ENCODE measurements at places on chromosomes 5 and 9. TPM values are rescaled to one million over a fixed set of nuclear protein-coding genes. Genes with fewer than 3 reads are reported as not detected.

- DNase-seq: no peak
Observed at GRCh38 chr9:15329539-15330109, 22.6 kb upstream of the TTC39B start.

DNA sequence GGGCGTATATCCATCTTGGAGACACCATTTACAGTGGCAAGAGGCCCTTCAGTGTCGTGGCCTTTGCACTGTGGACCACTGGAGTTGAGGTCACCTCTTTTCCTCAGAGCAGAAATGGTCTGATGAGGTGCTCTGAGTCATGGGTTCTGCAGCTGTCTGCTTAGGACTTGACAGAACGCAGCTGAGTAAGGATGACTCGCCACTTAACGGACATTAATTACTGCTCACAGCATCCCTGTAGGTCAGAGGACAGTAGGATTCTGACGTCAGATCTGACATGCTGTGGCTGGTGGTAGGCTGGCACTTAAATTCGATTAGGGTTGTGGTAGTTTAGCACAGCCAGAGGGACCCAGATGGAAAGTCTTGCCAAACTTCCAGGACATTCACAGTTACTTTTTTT is 479.4 kb downstream of the DMAC1 start:
- DNase-seq: no peak

DNA sequence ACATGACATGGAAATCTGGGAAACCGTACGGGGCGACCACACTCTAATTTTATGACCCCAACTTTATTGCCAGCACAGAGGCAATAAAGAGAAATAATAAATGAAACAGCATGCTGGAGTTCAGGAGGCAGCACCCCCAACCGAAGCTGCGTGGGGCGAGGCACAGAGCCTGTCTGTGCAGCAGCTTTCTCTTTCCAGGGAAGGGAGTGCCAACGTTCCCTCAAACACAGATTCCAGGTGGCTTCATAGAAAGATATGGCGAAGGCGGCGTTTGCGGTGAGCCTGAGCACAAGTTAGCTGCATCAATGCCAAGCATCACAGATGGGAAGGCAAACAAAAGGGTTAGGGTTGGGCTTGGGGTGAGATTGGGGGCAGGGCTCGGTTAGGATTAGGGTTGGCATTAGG is 114.8 kb downstream of the HSD17B3 start:
- no peak for DNase-seq

- DNase-seq: no peak
Observed at GRCh38 chr5:171555160-171555559, 135.7 kb downstream of the FGF18 start.

- DNase-seq: no peak
Observed at GRCh38 chr9:27427272-27427643, 96.8 kb upstream of the IFNK start.

TMEM171 gene
- 7.8 TPM for polyA plus RNA-seq

P4HA2 gene
- polyA plus RNA-seq: 33.4 TPM

DNA sequence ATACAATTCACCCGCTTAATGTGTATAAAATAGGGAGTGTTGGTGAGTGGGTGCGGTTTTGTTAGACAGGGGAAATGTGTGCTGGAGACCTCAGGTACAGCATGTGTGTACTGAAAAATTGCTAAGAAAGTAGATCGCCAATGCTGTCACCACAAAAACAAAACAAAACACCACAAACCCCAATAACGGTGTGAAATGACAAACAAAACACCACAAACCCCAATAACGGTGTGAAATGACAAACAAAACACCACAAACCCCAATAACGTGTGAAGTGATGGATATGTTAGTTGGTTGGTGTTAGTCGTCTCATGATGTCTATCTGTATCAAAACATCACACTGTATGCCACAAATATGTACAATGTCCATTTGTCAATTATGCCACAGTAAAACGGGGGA is 14.2 kb upstream of the GFPT2 start:
- DNase-seq: no peak

DNA sequence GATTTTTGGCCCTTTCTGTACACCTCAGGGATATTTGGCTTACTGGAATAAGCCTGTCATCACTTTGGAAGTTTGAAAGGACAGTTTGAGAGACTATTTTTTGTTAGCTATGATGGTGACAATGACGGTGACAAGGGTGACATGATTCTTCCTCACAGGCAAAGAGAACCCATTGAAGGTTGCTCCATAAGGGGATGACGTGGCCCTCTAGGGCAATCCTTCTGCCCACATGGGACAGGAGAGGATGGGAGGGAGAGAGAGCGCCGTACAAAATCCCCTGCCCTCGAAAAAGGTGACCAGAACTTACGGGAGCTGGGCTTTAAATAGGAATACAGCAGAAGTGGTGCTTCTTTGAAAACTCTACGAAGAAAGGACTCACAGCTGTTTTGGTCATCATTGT is 22.6 kb downstream of the HRH2 start:
- no peak for DNase-seq

DNA sequence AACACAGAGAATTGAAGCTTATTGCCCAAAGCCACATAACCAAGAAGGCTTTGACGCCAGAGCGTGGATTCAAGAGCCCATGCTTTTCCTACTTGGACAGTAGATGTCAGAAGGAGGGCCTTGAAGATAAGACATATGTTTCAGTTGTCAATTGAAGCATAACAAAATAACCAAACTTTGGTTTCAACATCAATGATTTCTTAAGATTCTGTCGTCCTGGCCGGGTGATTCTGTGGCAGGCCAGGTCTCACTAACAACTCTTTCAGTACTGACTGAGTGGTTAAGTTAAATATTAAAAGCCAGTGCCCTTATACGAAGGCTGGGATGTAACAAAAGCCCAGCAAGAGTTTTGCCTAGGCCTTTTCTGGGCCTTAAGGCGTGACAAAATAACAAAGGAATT is 94.0 kb downstream of the RCL1 start:
- DNase-seq: peak; percentile 34

GRCh38 chr5:3456121-3456681 is 139.4 kb upstream of the IRX1 start:
- DNase-seq: no peak

CTSV gene
- 31.5 TPM for polyA plus RNA-seq

OMD gene
- polyA plus RNA-seq: 1.5 TPM

DNA sequence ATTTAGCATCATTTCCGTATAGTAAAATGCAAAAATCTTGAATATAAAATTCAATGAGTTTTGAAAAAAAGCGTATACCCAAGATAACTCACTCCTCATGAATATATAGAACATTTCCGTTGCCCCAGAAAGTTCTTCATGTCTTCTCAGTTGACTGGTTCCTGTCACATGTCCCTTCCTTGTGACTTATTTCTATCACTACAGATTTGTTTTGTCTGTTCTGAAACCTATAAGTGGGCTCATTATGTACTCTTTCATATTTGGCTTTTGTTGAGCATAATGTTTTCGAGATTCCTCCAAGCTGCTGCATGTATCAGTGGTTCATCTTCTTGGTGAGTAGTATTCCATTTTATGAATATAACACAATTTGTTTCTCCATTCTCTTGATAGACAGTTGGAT is 11.0 kb upstream of the HACD4 start:
- DNase-seq: no peak

UHRF2 gene
- polyA plus RNA-seq: 77.6 TPM

DNA sequence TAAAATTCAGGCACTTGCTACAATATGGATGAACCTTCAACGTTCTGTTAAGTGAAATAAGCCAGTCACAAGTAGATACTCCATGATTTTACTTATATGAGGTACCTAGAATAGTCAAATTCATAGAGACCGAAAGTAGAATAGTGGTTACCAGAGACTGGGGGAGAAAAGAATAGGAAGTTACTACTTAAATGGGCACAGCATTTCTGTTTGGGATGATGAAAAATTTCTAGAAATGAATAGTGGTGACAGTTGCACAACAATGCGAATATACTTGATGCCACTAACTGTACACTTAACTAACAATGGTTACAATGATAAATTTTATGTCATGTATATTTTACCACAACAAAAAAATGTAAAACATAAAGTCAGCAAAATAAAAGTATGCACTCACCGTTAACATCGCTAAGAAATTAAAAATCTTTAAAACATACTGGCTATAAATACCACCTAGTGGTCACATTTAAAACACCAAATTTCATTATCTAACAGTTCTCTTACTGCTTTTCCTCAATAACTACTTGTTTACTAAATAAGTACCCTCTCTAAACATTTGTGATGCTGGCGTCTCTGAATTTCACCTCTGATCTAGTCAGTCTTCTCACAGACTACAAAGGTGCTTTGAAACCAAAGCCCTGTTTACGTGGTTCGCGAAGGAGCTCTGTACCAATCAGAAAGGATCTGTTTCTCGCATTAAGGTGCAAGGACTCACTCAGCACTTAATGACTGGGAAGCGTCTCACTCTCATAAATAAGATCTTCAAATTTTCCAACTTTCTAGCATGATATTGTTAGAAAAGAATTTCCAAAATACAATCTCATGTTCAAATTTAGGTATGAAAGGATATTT is 22.7 kb downstream of the KIF3A start:
- DNase-seq: no peak

DNA sequence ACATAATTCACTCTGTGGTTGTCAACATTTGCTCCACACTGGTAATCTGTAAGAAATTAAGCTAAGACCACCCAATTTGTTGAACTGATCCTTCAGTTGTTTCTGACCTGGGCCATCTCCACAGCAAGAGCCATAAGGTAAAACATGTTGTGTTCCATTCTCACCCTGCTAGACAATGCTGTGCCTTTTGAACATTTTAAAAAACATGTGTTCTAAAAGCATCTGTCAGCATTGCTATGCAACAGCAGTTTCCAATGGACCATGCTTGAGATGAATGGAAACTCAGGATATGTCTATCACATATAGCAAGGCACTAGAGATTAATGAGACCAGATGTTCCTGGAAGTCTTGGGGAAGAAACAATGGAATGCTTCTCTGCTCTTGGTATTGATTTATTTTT is 455.1 kb upstream of the RGMB start:
- no peak for DNase-seq

DNA sequence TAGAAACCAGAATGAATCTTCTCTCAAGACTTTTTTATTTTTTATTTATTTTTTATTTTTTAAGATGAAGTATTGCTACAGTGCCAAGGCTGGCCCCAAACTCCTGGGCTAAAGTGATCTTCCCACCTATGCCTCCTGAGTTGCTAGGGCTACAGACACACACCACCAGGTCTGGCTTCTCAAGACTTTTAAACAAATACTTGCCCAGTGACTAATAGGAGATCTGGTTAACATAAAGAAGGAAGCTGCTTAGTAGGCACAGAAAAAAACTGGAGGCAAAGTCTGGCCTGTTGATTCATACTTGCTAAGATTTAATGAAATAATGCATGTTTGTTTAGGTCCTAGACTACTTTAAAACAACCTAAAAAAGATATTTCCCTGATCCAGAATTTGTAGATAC is 43.8 kb downstream of the SLC38A9 start:
- no peak for DNase-seq

- no peak for DNase-seq
Observed at GRCh38 chr5:171808951-171809350, 23.3 kb downstream of the SMIM23 start.

GRCh38 chr9:105116052-105116868 is 128.2 kb upstream of the SLC44A1 start:
- DNase-seq: no peak

PAEP gene
- polyA plus RNA-seq: 0.38 TPM

SPAAR gene
- 1.9 TPM for polyA plus RNA-seq

DNA sequence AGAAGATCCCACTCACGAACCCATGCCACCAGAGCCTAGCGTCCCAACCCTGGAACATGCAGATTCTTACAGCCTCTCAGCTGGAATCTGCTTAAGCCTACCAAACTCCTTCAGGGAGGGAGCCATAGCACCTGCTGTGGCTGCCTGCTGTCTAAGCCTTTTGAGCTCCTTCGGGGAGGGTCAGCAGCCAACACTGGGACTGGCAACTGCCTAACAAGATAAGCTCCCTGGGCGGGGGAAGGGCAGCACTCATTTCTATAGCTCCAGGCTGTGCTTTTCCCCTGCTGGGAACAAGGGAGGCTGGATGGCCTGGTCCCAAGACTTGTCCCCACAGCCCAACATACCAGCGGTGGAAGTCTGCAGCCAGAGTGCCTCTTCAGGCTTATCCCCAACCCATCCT is 199.1 kb upstream of the OR13F1 start:
- DNase-seq: no peak

GRCh38 chr5:61461926-61462325 is 129.9 kb downstream of the ZSWIM6 start:
- no peak for DNase-seq

PCDHB3 gene
- polyA plus RNA-seq: 3.7 TPM

DNA sequence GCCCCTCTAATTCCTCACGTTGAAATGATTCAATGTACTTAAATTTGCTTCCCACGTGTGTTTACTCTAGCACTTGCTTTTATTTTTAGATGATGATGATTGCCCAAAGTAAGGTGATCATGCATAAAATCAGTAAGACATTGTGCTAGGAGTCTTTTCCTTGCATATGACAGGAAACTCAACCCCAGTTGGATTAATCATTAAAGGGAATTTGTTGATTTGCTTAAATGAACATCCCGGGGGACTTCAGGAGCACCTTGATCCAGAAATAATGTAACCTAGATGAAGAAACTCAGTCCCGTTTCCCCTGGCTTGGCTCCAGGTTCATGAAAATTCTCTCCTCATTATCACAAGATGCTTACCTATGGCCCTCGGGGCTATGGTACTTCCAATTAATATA is 106.1 kb upstream of the STC2 start:
- no peak for DNase-seq

UGCG gene
- 74.5 TPM for polyA plus RNA-seq

DNA sequence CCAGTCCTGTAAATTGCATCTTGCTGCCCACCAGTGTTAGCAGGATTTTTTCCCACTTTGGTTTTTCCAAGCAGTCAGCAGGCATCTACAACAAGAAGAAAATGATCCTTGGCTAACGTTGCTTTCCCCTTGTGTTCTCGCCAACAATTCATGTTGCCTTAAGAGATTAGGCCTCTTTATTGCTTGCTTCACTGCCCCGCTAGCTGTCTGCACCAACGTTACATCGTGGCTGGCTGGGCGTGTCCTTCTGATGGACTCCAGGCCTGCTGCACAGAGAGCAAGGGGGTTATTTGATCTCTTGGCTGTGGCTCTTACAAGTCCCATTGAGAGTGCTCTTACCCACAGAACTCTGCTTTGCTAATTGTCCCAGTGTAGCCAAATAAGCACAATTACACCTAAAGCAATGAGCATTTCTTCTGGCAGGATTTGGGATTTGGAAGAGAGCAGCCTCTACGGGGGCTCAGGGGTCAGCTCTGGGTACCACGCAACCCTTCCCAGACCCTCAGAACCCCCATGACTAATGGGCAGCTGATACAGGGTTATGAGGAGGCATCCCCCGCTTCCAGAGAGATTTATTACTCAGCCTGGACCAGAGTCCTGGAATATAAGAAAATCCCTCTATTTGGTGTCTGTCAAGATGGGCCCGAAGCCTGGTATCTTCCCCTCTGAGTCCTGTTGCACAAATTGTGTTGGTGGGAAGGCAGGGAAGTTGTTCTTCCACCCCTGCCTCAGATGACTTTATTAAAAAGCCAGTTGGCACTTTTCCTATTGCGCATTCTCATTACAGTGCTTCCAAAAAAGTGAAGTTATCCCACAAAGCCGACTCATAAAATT is 17.6 kb downstream of the DCANP1 start:
- no peak for DNase-seq

Measured in renal pelvis (tissue), 12 donors.